ENCODE measurements at places on chromosomes 12 and 14.
A peak's percentile ranks its signal among the peaks of the same experiment; 100 is the strongest.

GRCh38 chr12:94594443-94594825 is 55.9 kb downstream of the TMCC3 start:
- DNase-seq = no peak

DNA sequence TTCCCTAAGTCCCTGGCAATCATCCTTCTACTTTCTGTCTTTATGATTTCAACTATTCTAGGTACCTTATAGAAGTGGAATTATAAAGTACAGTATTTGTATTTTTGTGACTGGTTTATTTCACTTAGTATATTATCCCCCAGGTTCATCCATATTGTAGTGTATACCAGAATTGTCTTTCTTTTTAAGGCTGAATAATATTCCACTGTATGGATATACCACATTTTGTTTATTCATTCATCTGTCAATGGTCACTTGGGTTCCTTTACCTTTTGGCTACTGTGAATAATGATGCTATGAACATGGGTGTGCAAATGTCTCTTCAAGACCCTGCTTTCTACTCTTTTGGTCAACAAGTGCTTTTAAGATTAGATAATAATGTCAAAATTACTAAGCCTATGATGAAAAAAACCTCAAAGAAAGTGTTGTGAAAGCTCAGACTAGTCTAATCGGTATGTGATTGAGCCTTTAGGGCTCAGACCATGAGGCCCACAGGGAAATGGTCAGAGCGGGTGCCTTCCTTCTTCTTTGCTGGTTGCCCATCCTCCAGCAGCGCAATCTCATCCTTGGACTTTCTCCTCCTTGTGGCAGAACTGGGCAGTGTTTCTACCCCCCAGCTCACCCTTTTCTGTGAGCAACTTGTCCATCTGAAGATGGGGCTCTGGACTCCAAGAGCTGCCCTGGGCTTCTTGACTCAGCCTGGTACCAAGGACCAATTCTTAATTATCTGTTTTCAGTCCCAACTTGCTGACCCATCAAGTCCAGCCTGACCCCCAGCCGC is 105.4 kb downstream of the TTC8 start:
- DNase-seq = no peak

DNA sequence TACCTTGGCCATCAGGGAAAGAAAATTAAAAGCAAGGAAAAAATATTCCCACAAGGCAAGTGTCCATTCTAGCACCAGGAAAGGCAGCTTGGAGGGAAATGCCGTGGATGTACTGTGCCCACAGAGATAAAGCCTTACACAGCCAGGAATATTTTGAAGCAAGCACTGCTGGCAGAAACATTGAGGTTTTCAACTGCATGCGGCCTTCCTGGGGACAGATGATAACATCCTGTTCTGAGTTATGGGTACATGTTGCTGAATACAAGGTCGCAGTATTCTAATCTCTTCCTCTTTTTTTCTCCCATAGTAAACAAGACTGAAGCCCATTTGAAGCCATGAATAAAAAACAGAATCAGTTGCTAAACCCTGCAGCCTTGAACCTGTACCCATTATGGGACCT is 197.1 kb downstream of the BTG1 start:
- no peak for DNase-seq

GRCh38 chr12:64650762-64651161 is 40.5 kb downstream of the RASSF3 start:
- DNase-seq = no peak

- DNase-seq = no peak
These were observed 30.8 kb upstream of the CMKLR1 start for GRCh38 chr12:108369736-108370396.

DNA sequence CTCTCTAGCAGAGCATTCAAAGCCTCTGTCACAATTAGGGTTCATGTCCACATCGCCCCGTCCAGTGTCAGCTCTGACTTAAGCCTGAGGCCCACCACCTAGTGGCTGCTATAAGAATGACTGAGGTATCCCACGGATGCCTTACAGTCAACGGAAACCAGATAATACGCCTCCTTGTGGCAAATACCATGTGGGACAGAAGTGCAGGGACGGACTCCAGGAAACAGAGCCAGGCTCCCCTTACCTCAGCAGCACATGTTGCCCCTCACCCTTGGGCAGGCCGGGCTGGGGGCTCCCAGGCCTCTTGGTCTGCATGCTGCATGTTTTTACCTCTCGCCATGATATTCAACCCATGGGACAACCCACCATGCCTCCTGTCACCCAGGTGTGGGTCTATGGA is 86.3 kb downstream of the VWF start:
- peak; percentile 52 for DNase-seq

- DNase-seq = no peak
These were observed 147.6 kb downstream of the FOXN3 start for GRCh38 chr14:89269404-89269803.

DNA sequence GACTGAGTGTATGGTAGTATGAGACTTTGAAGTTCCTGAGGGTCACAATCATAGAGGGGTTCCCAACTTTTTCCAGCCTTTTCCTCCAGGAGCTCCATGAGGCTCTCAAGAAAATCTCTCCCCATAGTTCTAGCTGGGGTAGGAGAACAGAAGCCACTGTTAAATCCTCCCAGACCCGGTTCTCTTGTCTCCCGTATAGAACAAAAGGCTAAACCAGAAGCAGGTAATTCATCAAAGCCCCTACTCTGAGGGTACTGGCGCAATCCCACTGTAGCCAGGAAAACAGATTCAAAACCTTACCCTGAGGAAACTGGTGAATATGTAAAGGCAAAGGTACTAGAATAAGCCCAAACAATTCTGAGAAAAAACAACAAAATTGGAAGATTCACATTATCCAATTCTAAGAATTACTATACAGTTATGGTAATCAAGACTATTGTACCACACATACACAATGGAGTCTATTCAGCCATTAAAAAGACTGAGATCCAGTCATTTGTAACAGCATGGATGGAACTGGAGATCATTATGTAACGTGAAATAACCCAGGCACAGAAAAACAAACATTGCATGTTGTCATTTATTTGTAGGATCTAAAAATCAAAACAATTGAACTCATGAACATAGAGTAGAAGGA is 20.5 kb downstream of the OR8S1 start:
- no peak for DNase-seq

DNA sequence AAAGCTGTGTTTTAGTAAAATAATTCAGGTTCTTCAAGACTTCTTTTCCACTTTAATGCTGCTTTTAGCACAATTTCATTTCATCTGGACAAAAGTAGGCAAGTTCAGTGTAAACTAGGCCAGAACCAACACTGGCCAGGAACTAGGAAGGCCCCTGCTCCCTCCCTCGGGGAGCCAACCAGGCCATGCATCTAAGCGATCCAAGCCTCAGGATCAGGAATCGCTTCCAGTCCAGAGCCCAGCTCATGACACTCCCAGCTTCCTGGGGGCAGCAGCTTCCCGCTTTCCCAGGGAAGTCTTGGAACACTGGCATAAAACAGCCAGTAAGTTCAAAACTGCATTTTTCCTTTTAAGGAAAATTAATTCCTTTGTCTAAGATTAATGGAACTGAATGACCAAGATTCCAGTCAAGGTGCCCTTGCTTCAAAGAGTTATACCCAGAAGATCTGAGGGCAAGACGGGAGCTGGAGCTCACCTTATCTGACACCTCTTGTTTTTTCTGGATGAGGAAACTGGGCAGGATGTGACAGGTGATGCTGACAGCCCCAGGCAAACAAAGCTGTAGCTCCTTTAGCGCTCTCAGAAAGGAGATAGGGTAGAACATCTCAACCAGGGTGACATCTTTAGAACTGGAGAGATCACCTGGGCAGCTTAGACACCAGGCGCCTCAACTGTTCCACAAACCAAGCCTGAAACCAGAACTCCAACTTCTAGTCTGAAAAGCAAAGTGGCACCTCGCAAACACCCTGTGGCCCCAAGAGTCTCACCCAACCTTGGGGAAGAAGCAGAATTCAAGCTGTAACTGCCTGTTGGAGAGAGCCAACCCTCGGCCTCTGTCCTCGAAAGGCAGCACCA is 61.4 kb upstream of the PNMA1 start:
- no peak for DNase-seq

- DNase-seq = no peak
These were observed 42.1 kb upstream of the CNTN1 start for GRCh38 chr12:40650038-40650704.

- no peak for DNase-seq
These were observed 96.2 kb downstream of the SEC23A start for GRCh38 chr14:39006721-39007410.

DNA sequence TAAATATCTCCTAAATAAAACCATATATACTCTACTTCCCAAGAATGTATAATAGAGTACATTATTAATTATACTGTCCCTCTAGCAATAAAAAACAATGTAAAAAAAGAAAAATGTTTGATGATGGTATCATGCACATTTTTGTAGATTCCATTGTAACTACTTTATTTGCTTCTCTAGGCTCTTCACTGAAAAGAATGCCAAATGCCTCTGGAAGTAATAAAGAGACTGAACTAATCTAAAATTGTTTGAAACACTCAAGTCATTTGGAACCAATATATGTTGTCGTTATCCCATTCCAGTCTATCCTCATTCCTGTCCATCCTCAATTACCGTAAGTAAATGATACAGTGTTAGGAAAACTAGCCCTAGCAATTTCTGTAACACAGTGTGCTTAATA is 233.6 kb downstream of the C12orf50 start:
- DNase-seq = no peak

GRCh38 chr12:18387706-18388105 is 126.4 kb downstream of the PIK3C2G start:
- no peak for DNase-seq

DNA sequence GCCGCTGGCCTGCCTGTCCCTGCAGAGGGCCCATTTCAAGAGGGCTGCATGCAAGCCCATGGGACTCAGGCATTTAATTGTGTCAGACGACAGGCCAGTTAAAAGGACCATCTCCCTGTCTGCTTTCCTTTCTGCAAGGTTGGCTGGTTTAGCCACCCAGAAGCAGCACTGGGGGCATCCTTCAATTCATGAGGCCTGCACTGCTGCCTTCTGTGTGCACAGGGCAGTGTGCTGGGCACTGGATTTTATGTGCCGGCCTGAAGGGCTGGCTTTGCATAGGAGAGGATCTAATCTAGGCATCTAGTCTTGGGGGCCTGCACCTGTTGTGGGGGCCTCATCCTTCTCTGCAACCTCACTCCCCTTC is 114.1 kb upstream of the FKBP4 start:
- no peak for DNase-seq

DNA sequence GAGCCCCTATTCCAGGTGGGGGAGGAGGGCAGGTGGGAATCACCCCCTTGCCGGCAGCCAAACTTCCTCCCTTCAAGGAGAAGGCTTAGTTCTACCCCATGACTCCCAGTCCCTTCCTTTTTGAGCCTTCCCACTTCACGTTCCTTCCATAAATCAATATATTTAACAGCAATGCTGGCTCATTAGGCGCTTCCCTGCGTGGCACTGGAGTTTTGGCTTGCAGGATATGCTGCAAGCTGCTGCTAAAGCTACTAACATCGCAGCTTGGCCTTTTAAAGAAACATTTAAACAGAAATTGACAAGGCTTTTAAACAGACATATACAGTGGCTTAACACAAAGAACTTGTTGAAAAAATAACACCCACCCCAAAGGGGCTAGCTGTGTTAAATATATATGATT is 308.0 kb upstream of the FKBP4 start:
- DNase-seq = no peak

- DNase-seq = no peak
These were observed 139.3 kb downstream of the TTC7B start for GRCh38 chr14:90676912-90677311.

- no peak for DNase-seq
These were observed 46.7 kb downstream of the PTGER2 start for GRCh38 chr14:52360831-52361230.

GRCh38 chr14:67833403-67833802 is 13.8 kb downstream of the RAD51B start:
- no peak for DNase-seq

GRCh38 chr12:89884416-89884898 is 175.8 kb upstream of the ATP2B1 start:
- DNase-seq = no peak

DNA sequence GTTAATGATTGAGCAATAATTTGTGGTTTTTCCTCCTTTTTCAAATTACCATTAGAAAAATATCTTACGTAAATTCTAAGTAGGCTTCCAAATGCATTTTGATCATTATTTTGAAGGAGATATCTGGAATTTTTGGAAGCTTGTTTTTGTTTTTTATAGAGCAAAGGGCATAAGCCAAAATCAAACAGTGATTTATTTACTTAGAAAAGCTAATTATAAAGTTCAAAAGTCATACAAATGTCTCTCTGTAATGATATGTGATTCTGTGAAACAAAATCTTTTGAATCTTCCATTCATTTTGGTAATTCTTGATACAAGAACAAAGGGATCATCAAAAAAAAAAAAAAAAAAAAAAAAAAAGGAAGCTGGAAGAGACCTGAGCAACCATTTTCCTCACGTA is 416.8 kb downstream of the ETNK1 start:
- no peak for DNase-seq

GRCh38 chr12:56836800-56837663 is 73.9 kb downstream of the HSD17B6 start:
- DNase-seq = peak; percentile 46

DNA sequence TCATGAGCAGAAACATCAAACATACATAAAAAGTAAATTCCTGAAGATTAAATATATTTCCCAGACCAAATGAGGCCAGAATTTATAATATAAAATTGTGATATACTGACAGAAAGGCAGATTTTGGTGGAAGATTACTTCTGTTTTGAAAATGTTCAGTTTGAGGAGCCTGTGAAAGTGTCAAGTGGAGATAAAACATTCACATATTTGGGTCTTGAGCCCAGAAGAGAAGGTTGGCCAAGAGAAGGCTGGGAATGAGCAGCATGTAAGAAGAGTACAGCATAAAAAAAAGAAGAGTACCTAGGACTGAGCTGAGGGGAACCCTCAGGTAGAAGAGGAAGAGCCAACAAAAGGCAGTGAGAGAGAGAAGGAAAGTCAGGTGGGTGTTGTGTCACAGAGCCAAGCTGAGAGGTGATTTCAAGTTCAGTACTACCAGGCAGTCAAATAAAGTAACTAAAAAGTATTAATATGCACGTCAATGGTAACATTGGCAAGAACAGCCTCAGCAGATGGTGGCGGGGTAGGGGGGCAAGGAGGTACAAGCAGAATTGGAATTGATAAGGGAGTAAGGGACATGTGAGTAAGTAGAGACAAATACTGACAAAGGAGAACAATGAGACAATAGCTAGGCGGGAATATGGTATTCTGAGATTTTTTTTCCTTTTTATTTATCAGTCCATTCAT is 120.7 kb upstream of the TTC7B start:
- DNase-seq = no peak

GRCh38 chr12:88471331-88472045 is 108.8 kb downstream of the KITLG start:
- no peak for DNase-seq

DNA sequence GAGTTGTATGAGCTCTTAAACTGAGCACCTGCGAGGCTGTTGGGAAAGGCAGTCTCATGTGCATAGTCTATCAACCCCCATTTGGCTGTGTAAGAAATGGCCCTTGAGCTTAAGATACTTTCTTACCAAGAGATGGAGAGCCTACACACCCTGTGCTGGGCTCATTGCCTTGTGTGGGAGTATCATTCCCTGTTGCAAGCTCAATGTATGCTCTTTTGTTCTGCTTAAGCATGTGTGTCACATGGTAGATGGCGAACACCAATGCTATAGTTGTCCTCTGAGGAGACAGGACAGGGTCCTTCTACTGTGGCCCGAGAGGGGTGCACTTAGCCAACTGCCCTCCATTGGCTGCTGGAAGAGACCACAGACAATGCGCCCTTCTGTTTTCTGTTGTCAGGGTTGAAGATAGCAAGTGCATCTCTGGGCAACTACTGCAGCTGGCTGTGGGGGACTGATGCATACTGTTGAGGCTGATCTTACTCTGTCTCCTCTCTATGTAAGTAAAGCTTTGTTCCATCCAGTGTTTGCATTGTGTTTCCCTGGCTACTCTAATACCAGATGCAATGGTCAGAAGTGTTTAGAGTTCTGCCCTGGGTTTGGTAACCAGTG is 79.5 kb downstream of the PTPRB start:
- no peak for DNase-seq

Data from stimulated activated CD4-positive, alpha-beta T cell treated with anti-CD3 and anti-CD28 coated beads, Interleukin-4, amount 100 ng/mL, for 24 hours (primary cell).